ENCODE measurements at places on chromosomes 5 and 9.

- DNase-seq = no peak
Observed at GRCh38 chr9:2233274-2233673, 218.1 kb downstream of the SMARCA2 start.

- DNase-seq = no peak
Observed at GRCh38 chr5:10520706-10521105, 43.2 kb upstream of the ANKRD33B start.

DNA sequence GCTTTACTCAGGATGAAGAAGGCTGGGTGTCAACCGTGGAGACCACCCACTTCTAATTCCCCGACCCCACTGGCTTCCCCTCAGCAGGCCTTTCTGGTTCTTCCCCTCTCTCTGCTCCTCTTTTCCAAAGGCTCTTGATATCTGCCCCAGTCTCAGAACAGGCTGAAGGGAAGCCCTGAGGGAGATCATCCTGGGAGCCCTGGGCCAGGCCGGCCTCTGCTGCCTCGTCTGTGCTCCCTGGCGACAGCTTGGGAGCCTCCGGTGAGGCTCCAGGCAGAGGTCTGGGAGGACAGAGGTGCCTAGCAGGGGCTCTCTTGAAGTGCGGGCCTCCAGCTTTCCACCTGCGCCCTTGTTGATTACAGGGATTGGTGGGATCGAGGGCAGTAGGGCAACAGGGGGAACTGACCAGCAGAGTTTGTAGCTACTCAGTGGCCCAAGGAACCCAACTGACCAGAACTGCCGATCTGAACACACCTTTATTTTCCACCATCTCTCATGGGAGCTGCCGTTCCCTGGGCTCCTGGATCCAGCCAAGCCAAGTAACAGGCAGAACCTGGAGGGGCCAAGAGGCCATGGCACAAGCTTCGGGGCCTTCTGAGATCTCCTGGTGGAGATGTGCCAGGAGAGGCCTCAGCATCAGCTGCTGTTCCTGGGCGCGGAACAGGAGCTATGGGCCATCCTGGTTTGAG, 198.5 kb downstream of the CACNA1B start:
- DNase-seq = no peak

DNA sequence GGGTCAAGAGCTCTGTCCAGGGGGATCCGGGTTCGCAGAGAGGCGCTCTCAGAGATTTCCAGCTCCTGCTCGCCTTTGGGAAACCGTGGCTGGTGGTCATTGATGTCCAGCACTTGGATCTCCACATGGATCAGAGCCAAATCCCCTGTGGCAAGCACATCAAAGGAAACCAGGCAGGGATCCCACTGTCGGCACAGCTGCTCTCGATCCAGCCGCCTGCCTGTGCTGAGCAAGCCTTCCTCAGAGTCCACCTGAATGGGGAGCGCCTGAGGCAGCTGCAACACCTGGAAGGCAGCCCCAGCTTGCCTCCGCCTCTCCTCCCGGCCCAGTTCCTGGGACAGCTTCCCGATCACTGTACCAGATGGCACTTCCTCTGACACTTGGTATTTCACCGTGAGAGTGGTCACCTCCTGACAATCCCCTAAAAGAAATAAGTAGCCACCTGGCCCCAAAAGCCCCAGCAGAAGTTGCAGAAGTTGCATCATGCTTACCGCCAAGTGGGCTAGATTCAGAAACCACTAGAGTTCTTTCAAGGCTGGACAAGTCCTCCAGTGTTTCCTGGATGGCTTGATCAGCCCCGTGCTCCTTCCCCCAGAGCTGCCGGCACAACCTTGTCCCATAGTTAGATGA, 520 bp downstream of the PCDH12 start:
- no peak for DNase-seq

DNA sequence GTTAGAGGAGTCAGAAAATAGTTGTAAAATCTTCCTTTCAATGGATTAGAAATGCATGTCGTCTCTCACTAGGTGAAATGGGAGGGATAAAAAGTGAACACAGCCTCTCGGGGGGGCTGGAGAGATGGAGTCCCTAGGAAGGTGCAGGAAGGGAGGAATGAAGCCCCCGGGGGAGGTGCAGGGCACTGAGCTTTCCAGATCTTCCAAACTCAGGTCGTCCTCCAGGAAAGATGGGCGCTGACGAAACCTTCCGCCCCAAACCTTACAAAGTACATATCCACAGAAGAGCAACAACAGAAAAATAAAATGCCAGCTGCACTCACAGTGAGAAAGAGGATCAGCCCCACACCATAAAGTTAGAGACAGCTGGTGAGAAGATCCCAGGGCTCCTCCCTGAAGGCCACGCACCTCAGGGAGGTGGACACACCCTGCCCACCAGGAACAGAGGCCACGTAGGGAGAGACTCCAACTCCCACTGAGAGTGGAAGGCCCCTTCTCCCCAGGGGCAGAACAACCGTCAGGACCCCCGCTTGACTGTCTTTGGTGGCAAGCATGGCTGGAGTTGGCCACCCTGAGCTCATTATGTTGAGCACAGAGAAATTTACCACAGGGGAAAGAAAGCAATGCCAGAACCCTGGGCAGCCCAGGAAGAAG, 174.3 kb downstream of the AUH start:
- no peak for DNase-seq

GRCh38 chr5:88279584-88279983, 10.9 kb upstream of the TMEM161B start:
- DNase-seq = no peak

- DNase-seq = no peak
Observed at GRCh38 chr9:136089697-136090045, 5.4 kb downstream of the NACC2 start.

DNA sequence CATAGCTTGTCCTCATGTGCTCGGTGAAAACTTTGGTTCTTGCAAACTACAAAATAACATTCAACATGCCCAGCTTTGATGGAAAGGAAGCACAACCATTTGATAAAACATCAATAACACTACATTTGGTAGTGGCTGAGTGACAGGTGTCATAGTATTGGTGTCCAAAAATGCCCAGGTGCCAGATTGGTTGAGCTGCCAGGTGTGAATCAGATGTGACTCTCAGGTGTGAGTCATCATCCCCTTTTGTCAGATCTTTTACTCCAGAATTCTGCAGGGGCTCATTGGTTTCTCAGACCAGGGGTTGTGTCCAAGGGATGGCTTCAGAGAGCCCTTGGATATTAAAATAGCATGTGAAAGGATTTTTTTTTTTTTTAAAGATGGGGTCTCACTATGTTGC, 22.5 kb upstream of the POMT1 start:
- no peak for DNase-seq

GRCh38 chr5:59021837-59022514, 439.1 kb downstream of the RAB3C start:
- DNase-seq = no peak
